Cerebellum (tissue), 4 donors: ENCODE measurements at places on chromosomes 5 and 9.

- DNase-seq: no peak
Measured at GRCh38 chr5:120538149-120538548, 74.0 kb downstream of the PRR16 start.

- DNase-seq: no peak
Measured at GRCh38 chr5:139004374-139005307, 129.5 kb upstream of the LRRTM2 start.

GRCh38 chr9:81430727-81431126 lies 258.6 kb downstream of the TLE1 start:
- no peak for DNase-seq

- no peak for DNase-seq
Measured at GRCh38 chr9:32431940-32432555, 47.6 kb downstream of the ACO1 start.

GRCh38 chr5:80408484-80409366 lies 861 bp downstream of the ZFYVE16 start:
- peak; percentile 50 for DNase-seq

GRCh38 chr5:63127054-63127453 lies 548.4 kb downstream of the LRRC70 start:
- no peak for DNase-seq

- no peak for DNase-seq
Measured at GRCh38 chr9:13215791-13216554, 63.5 kb downstream of the MPDZ start.

DNA sequence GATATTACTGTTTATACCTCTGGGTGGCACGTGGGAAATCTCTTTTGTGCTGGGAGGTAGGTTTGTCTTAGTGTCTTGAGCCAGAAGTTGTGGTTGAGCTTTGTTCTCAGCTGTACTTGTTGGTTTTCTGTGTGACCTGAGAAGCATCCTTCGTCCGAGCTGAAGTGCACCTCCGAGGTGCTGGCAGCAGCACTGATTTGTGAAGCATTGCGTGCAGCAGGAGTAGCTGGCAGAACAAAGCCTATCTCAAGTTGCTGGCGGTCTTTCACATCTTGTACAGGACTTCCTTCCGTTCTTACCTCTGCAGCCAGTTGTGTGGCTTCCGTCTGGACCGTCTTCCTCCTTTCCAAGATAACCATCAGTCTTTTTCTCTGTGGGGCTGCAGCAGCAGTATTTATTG lies 4.3 kb downstream of the PRRC2B start:
- no peak for DNase-seq

DNA sequence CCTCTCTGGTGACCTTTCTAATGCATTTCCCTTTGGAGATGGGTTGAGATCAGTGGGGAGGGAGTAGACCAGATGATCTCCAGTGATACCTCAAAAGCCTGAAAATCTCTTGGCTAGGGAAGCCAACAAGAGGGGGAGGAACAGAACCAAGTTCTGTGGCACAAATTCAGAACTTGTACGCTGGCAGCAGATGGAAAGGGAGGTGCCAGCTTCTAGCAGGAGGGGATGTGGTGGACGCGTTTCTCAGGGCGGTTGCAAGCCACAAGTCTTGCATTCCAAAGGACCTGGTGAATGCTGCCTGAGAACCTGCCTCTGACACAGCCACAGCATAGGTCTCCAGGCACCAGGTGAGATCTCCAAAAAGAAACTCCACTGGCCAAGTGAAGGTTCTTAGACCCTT lies 13.4 kb downstream of the SLIT3 start:
- DNase-seq: no peak

- DNase-seq: no peak
Measured at GRCh38 chr9:3850098-3850497, 324.3 kb upstream of the RFX3 start.

DNA sequence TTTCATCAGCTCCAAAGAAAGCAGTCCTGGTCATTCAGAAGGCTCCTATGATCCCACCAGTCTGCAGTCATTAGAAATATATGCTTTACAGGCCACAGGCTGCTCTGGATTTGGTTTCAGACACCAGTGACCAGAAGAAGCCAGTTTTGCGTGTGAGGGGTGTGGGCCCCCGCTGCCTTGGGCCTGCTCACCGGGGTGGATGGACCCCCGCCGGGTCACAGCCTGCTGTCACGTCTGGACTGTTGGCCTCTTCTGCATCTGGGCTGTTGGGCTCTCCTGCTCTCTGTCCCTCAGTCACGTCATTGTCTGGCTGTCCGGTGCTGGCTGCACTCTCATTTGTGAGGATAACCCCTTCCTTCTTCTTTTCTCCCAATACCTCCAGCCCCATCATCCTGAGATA lies 33.1 kb downstream of the NSUN2 start:
- DNase-seq: no peak

DNA sequence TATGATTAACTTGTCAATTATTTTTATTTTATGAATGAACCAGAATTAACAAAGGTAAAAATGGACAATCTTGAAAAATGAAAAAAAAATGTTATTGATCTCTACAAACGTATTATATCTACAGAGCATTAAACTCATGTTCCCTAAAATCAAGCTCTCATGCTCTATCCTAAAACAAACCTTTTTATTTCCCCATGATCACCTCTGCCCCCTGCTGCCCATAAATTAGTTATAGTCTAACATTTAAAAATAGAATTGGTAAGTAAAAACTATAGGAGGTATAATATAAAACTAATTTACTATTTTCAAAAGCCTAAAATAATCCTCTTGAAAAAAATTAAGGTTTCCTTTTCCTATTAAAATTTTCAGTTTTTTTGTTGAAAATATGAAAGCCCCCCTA lies 168.0 kb upstream of the POU5F2 start:
- no peak for DNase-seq

DNA sequence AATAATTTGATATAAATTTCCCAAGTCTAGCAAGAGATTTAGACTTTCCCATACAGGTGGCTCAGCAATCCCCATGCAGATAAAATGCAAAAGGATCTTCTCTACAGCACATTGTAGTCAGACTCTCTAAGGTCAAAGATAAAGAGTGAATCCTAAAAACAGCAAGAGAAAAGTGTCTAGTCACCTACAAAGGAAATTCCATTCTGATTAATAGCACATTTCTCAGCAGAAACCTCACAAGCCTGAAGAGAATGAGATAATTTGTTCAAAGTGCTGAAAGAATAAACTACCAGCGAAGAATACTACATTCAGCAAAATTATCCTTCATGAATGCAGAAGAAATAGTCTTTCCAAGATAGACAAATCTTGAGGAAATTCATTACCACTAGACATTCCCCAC lies 493.3 kb downstream of the PRELID2 start:
- no peak for DNase-seq

GRCh38 chr5:14523243-14524034 lies 58.2 kb upstream of the OTULINL start:
- DNase-seq: no peak
